ENCODE measurements at places on chromosomes 3 and 15.

DNA sequence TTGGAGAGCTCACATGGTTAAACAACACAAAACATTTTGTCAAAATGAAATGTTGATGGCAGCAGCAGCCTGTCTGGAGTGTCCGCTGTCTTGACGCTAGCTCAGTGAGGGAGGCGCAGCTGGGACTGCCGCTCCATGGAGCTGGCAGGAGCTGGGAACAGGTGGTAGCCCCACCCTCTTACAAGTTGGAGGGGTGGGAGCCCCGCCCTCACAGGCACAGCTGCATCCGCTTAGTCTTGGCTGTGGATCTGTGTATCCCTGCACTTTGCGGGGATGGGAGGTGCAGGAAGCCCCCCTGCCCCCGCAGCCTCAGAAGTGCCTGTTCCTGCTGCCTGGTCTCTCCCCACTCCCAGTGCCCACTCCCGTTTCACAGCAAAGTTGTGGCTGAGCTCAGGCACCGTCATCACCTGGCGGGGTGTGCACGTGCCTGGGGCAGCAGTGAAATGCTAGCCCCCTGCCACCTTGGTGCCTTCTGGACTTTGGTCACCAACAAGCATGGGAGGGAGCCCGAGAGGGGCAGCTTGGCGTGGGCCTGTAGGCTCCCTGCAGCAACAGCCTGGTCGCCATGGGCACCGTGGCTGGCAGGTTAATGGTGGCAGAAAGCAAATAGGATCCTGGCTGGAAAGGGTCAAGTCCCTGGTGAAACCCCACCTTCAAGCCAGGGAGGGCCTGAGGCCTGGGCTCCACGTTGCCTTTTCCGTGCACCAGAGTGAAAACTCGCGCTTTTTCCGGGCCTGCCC lies 53.8 kb upstream of the CADM2 start:
- DNase-seq = no peak

GRCh38 chr3:197364410-197365071 lies 66.1 kb upstream of the DLG1 start:
- DNase-seq = no peak

DNA sequence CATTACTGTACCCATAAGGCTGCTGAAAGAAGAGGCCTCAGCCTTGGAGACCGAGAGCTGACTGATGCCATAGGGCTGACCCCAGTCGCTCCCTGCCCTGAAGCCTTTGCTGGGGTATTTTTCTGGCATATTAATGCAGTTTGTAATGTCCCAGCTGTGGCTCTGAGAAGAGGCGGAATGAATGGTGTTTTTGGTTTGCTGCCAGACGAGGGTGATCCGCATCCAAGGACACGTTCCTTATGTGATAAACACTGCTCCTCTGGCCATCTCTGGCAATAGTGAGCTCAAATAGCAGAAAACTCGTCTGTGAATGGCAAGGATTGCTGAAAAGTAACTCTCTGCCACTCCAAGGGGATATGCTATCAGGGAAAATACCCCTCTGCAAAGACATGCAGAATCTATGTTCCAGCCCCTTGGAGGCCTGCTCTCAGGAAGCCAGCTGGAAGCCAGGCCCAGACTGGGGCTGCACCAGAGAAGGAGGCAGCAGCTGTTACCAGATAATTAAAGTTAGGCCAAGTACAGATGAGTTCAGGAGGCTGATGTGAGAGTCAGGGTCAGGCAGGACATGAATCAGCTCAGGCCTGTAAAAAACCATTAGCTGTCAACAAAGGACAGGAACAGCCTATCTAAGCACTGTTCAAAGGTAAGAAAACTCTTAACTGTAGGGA lies 28.9 kb upstream of the KLHL6 start:
- no peak for DNase-seq

DNA sequence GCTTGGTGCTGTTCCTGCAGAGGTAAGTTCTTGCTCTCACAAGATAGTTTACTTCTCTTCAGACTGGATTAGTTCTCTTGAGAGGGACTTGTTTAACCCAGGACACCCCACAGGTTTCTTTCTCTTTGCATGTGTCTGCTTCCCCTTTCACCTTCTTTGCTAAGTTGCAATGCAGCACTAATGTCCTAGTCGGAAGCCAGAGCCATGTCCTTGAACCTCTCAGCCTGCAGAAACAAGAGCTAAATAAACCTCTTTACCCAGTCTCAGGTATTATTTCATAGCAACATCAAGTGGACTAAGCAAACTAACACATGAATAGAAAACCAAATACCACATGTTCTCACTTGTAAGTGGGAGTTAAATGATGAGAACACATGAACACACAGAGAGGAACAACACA lies 915.2 kb downstream of the NSUN3 start:
- no peak for DNase-seq

DNA sequence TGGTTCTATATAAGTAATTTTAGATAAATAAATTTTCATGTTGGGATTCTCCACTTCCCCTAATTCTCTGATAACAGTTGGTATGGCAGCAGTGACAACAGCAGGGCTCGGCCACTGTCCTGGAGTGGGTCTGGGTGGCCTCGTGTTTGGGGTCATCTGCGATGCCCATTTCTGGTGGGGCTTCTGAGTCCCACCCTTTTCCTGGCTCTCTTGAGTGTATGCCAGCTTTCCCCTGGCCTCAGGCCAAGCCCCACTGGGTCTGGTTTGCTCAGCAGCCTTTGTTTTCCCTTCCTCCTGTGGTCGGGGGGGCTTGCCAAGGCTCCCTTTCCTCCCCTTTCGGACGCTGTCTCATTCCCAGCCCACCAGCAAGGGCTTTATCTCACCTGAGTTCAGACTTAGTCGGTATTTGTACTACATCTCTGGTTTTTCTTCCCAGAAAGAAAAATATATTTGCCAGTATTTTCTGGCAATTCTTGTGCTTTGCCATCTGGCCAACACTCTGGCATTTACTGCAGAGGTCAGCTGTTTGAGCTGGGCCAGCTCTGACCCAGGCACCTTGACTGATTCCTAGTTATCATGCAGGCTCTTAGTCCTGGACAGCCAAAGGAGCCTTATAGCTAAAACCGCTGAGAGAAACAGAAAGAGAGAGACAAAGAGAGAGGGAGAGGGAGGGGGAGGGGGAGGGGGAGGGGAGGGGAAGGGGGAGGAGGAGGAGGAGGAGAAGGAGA lies 35.2 kb downstream of the MYZAP start:
- no peak for DNase-seq

- DNase-seq = no peak
These were observed 110.9 kb upstream of the TPM1 start for GRCh38 chr15:62931650-62932049.

- no peak for DNase-seq
These were observed 305.2 kb upstream of the SEMA6D start for GRCh38 chr15:47412136-47412535.

DNA sequence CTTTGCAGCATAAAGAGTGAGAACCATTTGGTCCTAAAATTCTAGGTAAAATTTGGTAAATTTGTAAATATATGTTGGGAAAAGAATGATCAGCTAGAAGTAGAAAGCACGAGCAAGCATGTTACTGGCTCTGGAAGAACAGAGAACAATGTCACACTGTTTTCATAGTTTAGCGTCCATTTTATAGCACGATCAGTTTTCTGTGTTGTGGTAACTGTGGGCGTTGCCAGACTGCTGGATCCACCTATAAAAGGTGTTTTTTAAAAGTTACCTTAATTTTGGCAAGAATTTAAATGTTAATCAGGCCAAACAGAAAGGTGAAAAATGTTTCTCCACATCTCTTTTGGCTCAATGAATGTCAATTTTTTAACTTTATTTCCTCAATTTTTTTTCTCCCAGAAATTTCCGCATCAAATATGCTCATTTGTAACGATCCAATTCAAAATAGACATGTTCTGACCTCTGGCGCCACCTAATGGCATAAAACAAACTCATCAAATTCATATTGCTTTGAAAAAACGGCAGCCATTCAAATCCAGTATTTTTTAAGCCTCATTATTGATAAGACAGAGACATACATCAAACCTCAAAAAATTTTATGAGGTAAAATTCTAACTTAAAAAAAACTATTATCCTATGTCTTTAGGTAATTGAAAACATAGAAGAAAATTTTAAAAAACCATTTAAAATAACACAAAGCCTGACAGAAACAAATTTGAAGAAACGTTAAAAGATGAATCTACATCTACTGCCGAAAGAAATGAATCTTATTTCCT lies 5.5 kb upstream of the GP5 start:
- DNase-seq = peak; percentile 32

- no peak for DNase-seq
These were observed 42.2 kb downstream of the CMSS1 start for GRCh38 chr3:99859825-99860224.

- no peak for DNase-seq
These were observed 95.7 kb downstream of the OXSM start for GRCh38 chr3:25885544-25885943.

- no peak for DNase-seq
These were observed 14.8 kb downstream of the CHCHD6 start for GRCh38 chr3:126718561-126719445.

DNA sequence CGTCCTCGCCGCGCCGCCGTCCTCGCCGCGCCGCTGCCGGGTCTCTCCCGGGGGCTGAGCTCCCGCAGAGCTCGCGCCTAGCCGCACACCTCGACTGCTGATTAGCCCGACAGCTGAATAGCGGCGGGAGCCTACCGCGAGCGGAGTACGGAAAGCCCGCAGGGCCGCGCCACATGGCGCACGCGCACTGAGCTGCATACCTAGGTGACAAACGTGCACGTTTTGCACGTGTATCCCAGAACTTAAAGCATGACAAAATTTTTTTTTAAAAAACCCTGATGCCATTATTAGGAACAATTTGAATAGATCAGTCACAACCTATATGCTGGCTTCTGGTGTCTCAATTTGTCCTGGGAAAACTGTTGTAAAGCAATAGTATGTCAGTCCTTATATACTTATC lies at the start of gene GOLGA8A:
TSS of gene GOLGA8A (minus strand) at position 122 of the 400 bp plus-strand sequence. CDS start 48,117 bp downstream, outside the sequence.
- peak; percentile 71 for DNase-seq

DNA sequence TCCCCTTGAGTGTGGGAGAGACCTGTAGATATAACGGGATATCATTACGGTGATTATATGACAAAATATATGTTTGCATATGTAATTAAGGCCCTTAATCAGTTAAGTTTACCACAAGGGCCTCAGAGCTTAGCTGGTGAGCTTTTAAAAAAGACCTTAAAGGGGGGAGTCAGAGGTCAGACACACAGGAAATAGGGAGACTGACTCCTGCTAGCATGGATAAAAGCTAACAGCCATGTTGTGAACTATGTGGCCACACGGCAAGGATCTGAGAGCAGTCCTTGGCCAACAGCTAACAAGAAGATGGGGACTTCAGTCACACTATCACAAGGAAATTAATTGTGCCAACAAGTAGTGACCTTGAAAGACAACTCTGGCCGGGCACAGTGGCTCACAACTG lies 3.1 kb downstream of the STAG1 start:
- DNase-seq = no peak

GRCh38 chr3:125374501-125374995 lies 577 bp downstream of the ZNF148 start:
- DNase-seq = peak; percentile 46

DNA sequence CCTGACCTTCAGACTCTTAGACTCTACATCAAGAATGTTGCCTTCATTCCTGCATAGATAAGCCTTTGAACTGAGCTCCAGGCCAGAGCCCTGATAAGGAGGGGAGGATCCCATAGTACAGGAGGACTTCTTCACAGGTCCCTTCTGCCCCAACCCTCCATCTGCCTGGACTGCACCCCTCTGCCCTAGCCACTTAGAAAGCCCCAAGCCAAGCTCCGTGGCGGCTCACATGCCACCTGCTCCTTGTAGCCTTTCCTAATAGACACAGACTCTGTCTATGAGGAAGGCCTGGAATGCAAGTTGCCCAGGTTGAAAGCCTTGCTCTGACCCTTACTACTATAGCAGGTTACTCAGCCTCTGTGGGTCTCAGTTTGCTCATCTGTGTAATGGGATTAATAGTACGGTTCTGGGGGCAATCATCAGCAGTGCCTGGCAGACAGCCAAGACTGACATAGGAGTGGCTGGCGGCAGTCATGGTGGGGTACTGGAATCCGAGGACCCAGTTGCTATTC lies 11.6 kb downstream of the PCSK6 start:
- no peak for DNase-seq

GRCh38 chr15:26001201-26001600 lies 138.1 kb upstream of the ATP10A start:
- no peak for DNase-seq

DNA sequence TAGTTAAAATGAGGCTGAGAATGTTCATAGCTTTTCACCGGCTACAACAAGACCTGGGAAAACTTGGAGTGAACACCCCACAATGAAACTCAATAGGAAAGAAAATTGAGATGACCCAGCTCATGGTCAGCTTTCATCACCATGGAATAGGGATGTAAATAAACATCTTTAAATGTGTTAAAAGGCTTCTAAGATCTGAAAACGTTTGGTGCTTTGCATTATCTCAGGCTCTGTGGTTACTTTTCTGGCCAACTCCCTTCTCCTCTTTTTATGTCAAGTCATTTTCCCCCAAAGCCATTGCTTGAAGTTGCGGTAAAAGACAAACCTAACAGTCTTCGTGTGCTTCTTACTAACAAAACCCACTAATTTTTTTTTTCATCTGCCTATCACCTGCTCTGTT lies 195.8 kb downstream of the MECOM start:
- no peak for DNase-seq

GRCh38 chr3:39408493-39409372 lies 2.2 kb downstream of the RPSA start:
- DNase-seq = no peak

DNA sequence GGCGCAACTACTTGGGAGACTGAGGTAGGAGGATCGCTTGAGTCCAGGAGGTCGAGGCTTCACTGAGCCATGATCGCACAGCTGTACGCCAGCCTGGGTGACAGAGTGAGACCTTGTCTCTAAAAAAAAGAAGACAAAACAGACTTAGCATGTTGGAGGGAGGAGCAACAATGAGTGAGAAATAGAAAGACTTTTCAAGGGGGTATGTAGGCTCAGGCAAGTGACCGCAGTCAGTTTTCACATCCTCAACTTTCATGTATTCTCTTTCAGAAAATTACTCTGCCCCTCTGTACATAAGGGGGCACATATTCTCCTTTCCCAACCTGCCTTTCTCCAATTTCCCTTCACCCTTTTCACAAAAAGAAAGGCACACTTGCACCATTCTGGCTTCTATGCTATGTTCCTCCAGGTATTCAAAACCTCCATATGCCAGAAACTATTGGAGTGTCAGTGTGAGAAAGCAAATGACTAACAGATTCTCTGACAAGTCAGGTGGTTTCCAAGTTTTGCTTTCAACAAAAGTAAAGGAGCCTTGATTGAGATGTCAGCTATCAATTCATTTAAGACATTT lies 7.6 kb downstream of the NSUN3 start:
- no peak for DNase-seq

- DNase-seq = no peak
These were observed 20.8 kb downstream of the MUC4 start for GRCh38 chr3:195790901-195791300.

DNA sequence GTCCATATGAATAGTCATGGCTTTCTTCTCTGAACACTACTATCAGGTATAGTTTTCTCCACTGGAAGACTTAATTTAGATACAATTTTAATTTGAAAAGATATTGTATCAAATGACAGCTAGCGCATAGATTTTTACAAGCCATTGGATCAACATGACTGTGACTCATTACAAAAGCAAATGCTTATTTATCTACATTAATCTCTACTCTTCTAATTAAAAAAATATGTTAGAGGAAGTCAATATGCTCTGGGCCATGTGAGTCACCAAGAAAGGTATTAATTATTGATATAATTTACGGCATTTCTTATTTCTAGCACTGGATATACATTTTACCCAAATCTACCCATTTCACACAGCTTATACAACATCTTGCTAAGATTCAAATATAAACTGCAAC lies 800.3 kb upstream of the GBE1 start:
- DNase-seq = no peak

GRCh38 chr15:52805351-52806283 lies 15.5 kb upstream of the ONECUT1 start:
- DNase-seq = no peak
